ENCODE measurements at places on chromosomes 4 and X.
A peak's percentile ranks its signal among the peaks of the same experiment; 100 is the strongest.

DNA sequence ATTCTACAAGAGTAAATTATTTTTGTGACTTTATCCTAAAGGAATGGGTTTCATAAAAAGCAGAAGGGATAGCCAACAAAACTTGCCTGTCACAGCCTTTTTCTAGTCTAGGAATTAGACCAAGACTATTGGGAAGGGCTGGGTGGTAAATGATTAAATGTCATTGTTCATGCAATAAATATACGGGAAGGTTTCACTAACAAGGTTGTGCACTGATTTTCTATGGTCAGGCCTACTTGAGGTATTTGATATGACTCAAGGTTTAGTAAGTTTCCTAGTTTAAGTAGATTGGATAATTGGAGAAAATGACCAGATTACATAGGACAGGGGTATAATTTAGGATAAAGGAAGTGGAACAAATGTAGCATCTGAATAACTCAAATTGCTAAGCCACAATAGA, 249.1 kb upstream of the BMP3 start:
- no peak for DNase-seq

DNA sequence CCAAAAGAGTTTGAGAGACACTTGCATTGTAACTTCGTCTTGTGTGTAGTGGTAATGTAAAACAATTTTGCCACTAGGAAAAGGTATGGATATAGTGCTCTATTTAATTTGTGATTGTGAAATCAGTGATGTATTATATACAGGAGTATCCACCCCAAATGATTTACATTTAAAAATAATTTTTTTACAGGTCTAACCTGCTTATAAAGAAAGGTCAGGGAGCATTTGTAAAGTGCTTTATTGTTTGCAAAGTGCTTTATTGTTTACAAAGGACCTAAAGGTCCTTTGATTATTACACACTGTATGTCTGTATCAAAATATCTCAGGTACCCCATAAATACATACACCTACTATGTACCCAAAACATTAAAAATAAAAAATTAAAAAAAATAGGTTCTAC, 70.3 kb downstream of the DCK start:
- DNase-seq = no peak

DNA sequence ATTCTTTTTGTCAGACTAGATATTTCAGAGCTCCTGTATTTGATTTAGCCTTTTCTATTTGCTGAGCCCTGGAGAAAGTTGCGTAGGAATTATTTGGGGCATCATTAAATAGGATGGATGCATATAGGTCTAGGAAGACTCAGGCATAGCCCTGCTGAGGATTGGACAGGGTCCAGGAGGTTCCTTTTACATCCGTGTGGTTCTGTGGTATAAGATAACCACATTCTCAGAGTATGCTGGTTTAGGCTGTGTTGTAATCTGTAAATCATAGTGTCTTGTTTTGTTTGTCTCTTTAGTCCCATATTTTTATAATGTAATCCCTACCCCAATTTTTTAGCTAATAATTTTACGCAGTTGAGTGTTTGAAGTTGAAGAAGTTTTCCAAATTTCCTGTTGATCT, 513.7 kb downstream of the RPA4 start:
- no peak for DNase-seq

GRCh38 chrX:65690057-65690855, 22.8 kb downstream of the MSN start:
- no peak for DNase-seq

- DNase-seq = no peak
Measured at GRCh38 chr4:122212880-122213279, 60.7 kb downstream of the BLTP1 start.

GRCh38 chr4:77089866-77090265, 14.1 kb upstream of the CCNI start:
- DNase-seq = no peak

DNA sequence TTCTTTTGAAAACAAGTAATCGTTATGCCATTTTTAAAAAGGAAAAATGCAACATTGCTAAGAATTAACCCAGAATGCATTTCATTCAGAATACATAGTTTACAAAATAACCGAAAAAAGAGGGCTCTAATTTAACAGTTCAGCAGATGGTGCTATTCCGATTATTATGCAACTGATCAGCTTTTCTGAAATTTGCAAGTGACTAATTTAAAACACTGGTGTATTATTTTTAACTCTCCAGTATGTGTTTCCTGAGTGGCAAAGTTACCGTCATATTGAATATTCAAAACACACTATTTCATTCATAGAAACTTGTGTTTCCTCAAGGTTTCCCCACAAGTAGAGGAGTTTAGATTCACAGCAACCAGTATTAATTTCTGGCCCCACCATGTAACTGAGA, 21.1 kb downstream of the ZBTB49 start:
- no peak for DNase-seq

DNA sequence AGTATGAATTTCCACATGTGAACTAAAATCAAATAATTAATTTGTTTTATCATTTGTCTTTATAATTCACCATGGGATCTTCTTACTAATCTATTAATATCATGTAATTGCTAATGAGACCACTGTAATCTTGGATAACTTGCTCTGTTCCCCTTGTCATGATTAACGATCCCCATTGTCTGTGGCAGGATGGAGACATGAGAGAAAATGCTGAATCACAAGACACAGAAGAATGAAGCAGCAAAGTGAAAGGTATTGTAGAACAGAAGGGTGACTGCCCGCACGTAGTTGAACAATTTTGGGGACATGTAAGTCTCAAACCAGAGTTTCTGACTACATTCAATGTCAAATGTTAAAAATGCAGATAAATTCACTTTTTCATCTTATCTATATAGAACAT, 135.2 kb downstream of the EPHA5 start:
- no peak for DNase-seq

- DNase-seq = no peak
Measured at GRCh38 chr4:128468123-128468989, 180.7 kb upstream of the PGRMC2 start.

- DNase-seq = no peak
Measured at GRCh38 chr4:151195801-151196200, 81.2 kb upstream of the PRSS48 start.

- DNase-seq = no peak
Measured at GRCh38 chr4:186236126-186236525, 8.8 kb downstream of the KLKB1 start.

- DNase-seq = no peak
Measured at GRCh38 chrX:46814966-46815365, 21.9 kb upstream of the RP2 start.

DNA sequence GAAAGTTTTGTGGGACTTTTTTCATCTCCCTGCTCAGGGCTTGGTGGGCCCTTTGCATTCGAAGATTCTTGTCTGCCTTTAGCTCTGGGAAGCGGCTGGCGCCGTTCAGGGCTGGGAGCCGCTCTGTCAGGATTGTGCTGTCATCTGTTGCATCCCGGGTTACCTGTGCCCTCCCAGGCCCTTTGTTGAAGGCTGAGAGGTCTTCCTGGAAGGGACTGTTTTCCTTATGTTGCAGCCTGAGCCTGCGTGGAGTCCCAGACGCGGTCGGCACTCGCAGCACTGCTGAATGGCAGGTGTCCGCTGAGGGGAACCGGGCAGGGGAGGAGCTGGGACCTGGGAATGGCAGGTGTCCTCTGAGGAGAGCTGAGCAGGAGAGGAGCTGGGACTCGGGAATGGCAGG, 15.9 kb downstream of the RGS12 start:
- DNase-seq = peak; percentile 20

GRCh38 chrX:153766871-153767673, 3.0 kb downstream of the PLXNB3 start:
- DNase-seq = no peak

DNA sequence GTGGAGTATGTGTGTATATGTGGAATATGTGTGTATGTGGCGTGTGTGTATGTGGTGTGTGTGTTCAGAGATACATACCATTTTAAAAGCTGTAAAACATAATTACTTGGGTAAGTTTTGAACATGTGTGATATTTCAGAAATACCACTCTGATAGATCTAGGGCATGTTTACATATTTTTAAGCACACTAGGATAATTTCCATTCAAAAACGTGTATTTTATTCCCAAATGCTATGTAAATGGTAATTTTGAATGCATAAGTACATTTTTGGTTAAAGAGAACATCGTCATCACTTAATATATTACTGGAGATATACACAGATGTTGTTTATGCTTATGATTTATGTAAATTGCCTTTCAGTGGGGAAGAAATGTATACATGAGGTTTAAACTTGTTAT, 34.7 kb upstream of the SHISA3 start:
- no peak for DNase-seq

DNA sequence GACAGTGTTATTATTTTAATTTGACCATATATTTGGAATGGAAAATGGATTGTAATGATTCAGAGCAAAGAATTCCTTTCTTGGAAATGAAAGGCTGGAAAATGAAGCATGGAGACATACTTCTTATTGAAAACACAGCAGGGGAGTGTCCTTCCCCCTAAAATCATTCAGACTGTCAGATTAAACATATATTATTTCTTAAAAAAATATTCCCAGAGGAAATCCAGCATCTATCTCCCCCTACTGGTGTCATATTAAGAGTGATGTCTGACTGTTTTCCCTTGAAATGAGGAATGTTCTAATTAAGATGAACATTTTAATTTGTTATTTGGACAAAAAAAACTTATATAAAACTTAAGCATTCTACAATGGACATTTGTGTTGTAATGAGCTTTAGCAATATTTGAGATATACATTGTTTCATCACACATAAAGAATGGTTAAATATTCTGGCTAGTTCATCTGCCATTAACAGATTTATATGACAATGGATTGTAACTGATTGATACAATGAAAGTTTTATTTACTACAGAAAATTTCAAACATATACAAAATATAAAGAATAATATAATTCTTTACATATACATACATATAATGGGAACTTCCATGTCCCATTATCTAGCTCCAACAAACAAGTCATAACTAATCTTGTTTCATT, 264.6 kb downstream of the SPRY1 start:
- no peak for DNase-seq

DNA sequence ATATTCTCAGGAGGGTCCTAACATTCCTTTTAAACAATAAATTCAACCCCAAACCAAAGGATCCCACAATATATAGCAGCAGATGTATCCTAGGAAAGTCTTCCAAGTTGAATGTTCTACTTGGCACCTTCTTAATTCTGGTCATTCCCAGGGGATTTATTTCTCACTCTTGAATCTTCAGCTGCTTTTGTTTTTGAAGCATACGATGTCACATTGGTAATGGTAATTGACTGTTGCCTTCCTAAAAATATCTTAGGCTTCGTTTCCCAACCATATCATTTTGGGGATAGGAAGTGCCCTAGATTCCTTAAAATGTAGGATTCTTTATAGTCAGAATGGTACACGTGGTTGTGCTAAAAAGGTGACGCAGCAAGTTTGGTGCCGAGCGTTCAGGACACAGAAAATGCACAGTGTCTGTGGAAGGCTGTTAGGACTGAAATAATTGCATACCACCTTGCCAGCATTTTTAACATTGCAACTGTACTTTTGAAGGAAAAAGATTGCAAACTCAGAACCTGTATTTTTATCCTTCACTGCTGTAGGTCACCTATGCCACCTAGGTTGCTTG, 8.1 kb downstream of the SNX25 start:
- DNase-seq = no peak

GRCh38 chrX:20026278-20026677, 35.4 kb upstream of the BCLAF3 start:
- DNase-seq = no peak

- DNase-seq = no peak
Measured at GRCh38 chrX:344371-344901, 25.8 kb upstream of the GTPBP6 start.

GRCh38 chr4:38693569-38693968, 29.6 kb downstream of the KLF3 start:
- no peak for DNase-seq

DNA sequence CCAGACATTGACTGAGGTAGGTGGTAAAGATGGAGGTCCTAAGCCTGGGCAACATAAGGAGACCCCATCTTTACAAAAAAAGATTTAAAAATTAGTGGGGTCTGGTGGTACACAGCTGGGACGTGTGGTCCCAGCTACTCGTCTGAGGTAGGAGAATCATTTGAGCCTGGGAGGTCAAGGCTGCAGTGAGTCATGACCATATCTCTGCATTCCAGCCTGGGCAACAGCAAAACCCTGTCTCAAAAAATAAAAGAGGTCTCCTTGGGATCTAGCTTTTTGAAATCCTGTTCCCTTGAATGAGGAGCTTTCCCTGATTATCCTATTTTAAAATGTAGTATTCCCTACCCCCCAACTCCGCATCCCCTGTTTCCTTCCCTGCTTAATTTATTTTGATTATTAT, 78.7 kb upstream of the OGT start:
- no peak for DNase-seq

DNA sequence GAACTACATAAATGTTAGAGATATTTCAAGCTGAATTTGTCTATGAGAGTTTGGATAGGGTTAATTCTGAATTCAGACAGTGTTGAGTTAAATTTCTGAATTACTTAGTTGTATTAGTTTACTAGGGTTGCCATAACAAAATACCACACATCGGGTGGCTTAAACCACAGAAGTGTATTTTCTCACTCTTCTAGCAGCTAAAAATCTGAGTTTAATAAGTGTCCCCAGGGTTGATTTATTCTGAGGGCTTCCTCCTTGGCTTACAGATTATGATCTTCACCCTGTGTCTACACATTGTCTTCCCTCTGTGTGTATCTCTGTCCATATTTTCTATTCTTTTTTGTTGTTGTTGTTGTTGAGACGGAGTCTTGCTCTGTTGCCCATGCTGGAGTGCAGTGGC, 318.6 kb downstream of the PACRGL start:
- no peak for DNase-seq

DNA sequence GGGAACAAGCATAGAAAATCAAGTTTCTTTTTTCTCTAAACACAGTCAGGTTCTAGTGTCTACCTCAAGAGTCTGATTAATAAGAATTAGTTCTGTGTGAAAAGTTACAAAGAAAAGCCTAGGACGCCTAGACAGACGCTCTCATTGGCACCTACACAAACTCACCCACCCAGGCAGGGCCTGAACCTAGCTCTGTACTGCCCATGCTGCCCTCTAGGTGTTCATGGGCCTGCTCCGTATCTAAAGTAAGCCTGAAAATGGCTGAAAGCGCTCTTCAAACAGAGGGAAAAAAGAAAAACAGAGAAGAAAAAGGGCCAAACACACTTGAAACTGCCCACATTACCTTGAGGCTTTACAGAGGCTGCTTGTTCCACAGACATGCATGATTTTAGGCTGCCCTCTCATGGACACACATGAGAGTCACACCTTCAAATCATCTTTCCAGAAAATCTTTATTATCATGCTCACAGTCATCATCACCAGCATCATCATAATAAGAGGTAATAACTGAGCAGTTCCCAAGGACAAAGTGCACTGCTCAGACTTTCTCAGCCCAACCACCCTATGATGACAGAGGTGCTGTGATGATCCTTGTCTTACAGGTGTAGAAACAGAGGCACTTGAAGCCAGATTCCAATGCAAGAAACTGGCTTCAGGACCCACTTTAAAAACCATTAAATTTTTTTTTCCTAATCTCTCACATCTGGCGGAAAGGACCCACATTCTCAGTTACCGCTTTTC, 49.6 kb downstream of the MAP7D2 start:
- DNase-seq = no peak

DNA sequence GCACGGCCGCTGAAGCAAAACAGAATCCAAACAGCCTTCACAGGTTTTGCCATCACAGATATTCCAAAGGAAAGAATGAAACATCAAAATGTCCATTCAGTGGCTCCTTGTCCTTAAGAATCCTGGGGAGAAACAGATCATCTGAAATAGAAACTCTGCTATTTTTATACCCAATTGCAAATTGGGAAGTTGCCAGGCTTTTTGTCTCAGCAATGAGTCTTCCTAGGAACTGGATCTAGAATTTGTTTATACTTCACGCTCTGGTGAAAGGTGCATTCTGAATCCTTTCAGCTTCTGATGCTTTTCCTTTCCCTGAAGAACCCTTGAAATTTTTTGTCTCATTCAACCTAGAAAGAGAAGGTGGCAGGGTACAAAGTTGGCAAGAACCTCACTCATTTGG, 218.9 kb downstream of the FBXW7 start:
- no peak for DNase-seq

Data from activated T-cell treated with anti-CD3 and anti-CD28 coated beads, Interleukin-2, amount 50 U/mL, for 24 hours (primary cell).